ENCODE measurements at places on chromosomes 7 and 10.

DNA sequence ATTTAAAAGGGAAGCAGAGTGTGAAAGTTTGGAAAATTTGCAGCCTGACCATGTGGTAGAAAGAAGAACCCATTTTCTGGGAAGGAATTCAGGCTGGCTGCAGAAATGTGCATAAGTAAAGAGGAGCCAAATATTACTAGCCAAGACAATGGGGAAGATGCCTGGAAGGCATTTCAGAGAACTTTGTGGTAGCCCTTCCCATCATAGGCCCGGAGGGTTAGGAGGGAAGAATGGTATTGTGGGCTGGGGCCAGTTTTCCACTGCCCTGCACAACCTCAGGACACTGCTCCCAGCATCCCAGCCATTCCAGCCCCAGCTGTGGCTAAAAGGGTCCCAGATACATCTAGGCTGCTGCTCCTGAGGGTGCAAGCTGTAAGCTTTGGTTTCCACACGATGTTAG, 278.5 kb upstream of the BMPER start:
- no peak for DNase-seq

- no peak for DNase-seq
These were observed 35.6 kb upstream of the PPP1R17 start for GRCh38 chr7:31651234-31652062.

DNA sequence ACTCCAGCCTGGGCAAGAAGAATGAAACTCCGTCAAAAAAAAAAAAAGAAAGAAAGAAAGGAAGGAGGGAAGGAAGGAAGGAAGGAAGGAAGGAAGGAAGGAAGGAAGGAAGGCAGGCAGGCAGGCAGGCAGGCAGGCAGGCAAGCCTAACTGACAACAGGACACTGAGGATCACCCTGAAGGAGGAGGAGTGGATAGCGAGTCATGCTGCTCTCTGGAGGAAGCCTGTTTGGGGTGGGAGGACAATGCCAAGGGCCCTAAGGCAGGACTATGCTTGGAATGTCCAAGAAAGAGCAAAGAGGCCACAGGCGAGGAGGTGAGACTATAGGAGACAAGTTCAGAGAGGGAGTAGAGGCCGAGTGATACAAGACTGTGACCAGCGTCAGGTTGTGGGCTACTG, 107.0 kb upstream of the PARD3 start:
- no peak for DNase-seq

DNA sequence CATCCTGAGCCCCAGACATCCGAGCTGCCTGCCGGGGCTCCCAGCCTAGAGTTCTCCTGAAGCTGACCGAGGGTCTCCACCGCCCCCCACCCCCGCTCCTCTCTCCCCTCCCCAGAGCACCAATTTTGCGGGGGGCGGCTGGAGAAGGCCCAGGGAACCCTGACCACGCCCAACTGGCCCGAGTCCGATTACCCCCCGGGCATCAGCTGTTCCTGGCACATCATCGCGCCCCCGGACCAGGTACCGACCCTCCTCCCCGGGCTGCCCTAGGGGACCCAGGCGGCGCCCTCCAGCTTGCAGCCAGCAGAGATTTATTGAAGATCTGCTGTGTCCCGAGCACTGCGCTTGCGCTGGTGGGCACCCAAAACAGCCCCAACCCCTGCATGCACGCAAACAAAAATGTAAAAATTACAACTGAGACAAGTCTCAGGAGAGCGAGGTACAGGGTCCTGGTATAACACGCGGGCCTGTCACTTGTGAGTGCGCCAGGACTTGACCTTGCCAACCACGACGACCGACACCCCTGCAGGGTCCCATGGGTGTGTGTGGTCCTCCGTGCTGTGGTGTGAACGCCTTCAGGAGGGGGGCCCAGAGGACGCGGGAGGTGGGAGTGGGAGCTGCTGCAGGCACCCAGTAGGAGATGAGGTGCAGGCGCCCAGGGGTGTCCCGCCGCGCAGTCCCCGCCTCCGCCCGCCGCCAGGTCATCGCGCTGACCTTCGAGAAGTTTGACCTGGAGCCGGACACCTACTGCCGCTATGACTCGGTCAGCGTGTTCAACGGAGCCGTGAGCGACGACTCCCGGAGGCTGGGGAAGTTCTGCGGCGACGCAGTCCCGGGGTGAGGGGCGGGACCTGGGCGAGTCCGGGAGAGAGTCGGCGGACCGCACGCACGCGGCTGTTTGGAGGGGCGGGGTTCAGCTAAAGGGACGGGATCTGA, 3.1 kb downstream of the PCOLCE start:
- no peak for DNase-seq

- DNase-seq = no peak
These were observed 1.1 kb downstream of the COL17A1 start for GRCh38 chr10:104084482-104085142.

DNA sequence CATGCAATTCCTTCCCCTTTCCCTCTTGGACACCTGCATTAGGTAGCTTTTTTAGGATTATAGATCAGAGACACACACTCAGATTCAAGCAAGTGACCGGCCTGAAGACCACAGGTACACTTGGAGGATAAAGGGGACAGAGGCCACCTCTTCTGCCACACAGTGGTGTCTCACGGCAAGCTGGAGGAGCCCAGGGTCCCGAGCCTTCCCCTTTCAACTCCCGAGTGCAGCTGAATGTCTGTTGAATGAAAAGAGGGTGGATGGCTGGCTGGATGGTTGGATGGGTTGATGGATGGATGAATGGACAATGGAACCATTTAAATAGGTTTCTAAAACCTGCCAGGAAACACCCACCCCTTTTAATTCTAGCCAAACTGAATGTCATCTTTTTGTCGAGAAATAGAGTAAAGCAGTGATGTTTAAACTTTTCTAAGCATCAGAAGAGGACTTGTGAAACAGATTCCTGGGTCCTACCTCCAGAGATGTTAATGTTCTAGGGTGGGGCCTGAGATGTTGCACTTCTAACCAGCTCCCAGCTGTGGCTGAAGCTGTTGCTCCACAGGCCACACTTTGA, 49.2 kb upstream of the ZMIZ1 start:
- DNase-seq = no peak

DNA sequence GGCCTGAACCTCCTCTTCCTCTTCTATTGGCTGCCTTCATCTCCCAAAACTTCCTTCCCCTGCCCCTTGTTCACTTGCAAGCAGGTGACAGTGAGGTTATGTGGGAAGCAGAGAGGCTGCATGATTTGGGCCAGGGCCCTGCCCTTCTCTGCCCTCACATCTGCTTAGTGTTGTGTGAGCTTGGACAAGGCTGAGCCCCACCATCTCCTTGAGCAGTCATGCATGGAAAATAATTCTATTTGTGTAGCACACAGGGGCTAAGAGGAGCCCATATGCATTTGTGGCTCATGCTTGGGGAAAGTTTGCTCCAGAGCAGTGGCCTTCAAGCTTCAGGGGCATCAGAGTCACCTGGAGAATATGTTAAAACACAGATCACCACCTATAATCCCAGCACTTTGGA, 26.8 kb upstream of the AQP1 start:
- DNase-seq = no peak

GRCh38 chr10:79266543-79267312, 80.5 kb upstream of the PPIF start:
- peak; percentile 93 for DNase-seq

Measured in iris pigment epithelial cell (primary cell).